Large intestine (tissue), 12 donors: ENCODE measurements at places on chromosomes 12 and 14. TPM values are rescaled to one million over a fixed set of nuclear protein-coding genes. Genes with fewer than 3 reads are reported as not detected.
A peak's percentile ranks its signal among the peaks of the same experiment; 100 is the strongest.

Gene OTX2
- polyA plus RNA-seq, result not detected

GRCh38 chr14:39246618-39247017, 12.9 kb downstream of the MIA2 start:
- no peak for DNase-seq

Gene SPRING1
- 38.6 TPM for polyA plus RNA-seq

DNA sequence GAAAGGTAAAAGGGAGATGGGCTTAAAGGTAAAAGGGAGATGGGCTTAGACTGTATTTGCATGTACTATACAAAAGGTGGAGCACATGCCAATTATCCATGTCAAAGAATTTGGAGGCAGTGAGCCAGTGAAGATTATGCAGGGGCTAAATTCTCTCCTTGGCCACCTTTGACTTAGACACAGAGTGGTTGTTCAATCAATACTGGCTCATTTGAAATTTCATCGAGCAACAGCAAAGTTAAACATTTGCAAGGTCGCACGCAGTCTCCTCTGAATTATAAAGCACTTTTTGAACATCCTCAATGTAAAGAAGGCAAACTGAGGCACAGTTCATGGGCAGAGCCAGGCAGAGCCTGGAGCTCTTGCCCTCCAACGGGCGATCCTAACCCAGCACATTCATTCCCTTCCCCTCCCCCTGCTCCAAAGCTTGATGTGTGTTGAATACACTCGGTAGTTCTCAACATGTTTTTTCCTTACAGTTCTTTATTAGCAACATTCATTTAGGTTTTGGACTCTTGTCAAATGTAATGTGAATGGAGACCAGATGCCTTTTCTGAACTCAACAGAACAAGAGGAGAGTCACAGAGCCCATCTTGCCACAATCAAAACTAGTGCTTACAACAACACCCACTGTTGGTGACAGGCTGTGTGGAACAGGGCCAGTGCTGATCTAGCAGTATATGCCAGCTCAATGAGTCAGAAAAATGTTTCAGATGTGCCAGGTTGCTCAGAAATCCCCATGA, 169.7 kb upstream of the G2E3 start:
- DNase-seq, result no peak

- no peak for DNase-seq
Observed at GRCh38 chr14:33596211-33597080, 354.4 kb downstream of the EGLN3 start.

GRCh38 chr12:43835264-43835655, 621 bp upstream of the TMEM117 start:
- no peak for DNase-seq

GRCh38 chr12:88496891-88497371, 83.3 kb downstream of the KITLG start:
- no peak for DNase-seq

DNA sequence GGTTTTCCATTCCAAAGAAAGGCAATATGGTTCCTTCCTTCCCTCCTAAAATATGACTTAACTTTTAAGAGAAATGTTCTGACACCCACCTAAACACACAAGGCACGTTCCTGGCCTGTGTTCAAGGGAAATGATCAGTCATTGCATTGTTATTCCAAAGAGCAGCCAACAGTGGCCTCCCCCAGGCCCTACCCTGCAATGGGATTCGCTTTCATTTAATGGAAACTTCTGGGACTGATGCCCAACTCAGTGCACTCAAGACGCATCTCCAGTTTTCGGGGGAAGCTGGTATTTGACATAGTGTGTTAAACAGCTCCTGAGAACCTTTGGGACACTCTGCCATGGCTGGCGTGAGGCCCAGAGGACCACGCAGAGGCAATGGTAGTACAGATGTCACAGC, 65.9 kb downstream of the DDX51 start:
- peak; percentile 15 for DNase-seq

DNA sequence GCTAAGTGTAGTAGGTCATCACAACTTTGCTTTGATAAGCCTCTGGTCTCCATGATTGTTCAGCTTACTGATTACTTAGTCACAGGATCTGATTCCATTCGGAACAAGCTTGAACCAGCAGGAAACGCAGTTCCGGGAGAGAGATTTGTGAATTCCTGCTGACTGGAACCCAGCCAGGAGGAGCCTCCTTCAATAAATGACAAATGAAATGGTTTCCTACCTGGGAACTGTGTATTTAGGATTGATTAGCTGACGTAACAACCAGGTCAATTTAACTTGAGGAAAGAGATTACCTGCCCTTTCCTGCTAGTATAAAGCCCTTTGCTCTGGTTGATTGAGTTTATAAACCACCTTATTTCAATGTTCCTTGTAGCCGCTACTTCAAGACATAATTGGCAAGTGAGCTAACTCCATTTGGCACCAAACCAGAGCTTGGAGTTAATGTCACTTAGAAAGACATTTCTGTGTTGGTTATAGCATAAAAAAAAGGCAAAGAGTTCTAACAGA, 35.1 kb upstream of the KCNH3 start:
- no peak for DNase-seq

- DNase-seq, result no peak
Observed at GRCh38 chr12:52360663-52361271, 6.5 kb downstream of the KRT85 start.
